ENCODE measurements at places on chromosomes 4 and X. TPM values are rescaled to one million over a fixed set of nuclear protein-coding genes. Genes with fewer than 3 reads are reported as not detected.

Gene SSX4B
- not detected for total RNA-seq

Gene ITGB1BP2
- total RNA-seq: 6.5 TPM

Gene TNIP2
- 41.9 TPM for total RNA-seq

Gene DRD5
- not detected for total RNA-seq

Gene WWC2
- 42.2 TPM for total RNA-seq

Gene GSTCD
- total RNA-seq: 11.0 TPM

Gene MTMR8
- total RNA-seq: 0.43 TPM

Gene SEC24D
- total RNA-seq: 103 TPM

Gene IL1RAPL2
- 0.32 TPM for total RNA-seq
